Chondrocyte (in vitro differentiated cells): ENCODE measurements at places on chromosomes 4 and X. TPM values are rescaled to one million over a fixed set of nuclear protein-coding genes. Genes with fewer than 3 reads are reported as not detected.

DNA sequence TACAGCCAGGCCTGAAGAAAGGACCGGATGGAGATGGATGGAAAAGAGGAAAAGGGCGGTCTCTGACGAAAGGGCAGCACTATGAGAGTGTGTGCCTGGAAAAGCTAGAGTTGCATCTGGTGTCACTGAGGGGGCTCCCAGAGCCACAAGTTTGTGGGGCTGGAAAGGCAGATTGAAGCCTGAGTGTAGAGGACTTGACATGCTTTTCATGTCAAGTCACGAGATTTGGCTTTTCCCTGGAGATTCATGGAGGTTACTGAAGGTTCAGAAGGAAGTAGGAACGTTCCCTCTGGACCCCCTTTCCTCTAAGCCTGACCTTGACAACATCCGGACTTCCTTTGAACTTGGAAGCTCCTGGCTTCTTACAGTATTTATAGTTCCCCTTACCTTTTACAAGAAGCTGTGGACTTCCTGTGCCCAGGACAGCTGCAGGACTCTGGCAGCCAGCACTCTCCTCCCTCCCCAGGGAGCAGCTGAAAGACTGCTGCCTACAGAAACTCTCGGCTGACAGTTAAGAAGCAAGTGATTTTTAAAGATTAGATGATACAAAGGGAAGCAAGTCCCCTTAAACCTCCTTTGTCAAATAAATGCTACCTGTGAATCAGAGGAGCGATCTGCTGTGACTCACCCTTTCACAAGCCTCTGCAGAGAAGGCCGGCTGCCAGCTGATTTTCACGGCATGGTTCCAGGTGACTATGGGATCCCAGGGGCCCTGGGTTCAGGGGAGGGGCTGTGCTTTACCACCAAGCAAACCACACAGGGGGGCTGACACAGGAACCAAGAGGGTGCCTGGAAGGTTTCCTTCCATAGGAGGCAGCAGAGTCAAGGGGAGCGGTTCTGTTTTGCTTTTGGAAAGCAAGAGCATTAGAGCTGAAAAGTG lies 72.9 kb upstream of the STIM2 start:
- DNase-seq, result no peak

DNA sequence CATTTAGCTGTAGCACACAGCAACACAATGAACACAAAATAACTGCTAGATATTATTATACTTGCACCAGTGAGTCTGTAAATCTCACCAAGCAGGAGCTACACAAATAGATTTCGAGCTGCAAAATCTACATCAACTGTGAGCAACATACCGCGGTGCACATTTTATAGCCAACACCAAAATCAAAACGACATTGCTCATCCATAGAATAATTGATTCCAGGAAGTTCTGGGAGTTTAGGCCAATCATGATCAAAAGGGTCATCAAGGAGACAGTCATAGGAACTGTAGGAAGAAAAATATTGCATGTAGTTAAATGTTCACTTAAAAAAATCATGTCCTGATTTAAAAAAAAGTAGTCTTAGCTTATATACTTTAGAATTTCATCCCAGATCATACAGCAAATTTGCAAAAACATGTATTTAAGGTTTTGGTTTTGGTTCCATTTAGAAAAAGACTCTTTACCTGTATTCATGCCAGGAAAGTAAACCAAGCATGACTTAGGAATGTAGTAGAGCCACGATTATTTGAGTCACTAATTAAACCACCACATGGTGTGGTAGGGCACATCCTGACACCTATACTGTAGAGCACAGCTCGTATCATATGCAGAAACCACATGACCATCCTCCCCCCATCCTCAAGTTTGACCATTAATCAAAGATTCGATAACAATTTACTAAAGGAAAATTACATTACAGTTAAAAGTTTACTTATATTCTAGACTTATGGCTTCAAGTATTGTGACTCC lies 250.4 kb downstream of the ADAMTS3 start:
- DNase-seq, result no peak

- DNase-seq, result no peak
These were observed 45.4 kb upstream of the PAQR3 start for GRCh38 chr4:78984593-78984992.

GRCh38 chrX:55143621-55144020 lies 54.8 kb downstream of the PAGE2 start:
- no peak for DNase-seq

GRCh38 chrX:69127466-69127865 lies 37.8 kb downstream of the PJA1 start:
- DNase-seq, result no peak

GRCh38 chr4:28886934-28887333 lies 1833.2 kb upstream of the PCDH7 start:
- DNase-seq, result no peak

DNA sequence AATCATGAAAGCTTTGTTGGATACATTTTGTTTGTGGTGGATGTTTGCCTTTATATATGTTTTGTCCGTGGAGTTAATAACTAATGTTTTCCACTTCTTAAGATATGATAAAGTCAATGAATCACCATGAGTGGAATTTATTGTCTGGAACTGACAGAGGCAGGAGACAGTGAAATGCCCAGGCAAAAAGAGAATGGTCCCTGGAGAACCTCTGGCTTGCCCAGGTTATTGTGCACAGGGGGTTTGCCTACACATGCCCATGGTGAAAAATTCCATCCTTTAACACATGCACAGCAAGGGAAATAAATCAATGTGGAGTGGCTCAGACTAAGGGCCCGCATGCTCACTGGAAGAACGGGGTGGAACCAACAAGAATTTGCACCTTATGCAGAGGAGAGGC lies 964.3 kb upstream of the GRIA3 start:
- no peak for DNase-seq

- DNase-seq, result peak; percentile 47
These were observed 23.6 kb upstream of the TBC1D14 start for GRCh38 chr4:6885953-6886557.

DNA sequence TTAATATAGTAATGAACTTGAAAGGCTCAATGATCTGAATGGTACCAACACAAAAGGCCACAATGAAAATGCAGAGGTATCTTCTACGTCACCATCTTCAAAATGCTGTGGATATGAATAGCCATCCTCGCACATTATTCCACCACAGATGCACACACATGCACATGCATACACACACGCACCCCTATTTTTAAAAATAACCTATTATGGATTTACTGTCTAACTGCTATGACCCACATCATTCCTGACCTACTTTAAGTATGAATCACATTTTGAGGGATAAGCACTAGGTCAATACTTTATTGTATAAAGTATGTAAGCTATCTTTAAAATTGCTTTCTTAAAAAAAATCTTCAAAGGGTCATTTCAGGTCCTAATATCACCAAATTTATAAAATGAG lies 24.4 kb upstream of the CORIN start:
- no peak for DNase-seq

DNA sequence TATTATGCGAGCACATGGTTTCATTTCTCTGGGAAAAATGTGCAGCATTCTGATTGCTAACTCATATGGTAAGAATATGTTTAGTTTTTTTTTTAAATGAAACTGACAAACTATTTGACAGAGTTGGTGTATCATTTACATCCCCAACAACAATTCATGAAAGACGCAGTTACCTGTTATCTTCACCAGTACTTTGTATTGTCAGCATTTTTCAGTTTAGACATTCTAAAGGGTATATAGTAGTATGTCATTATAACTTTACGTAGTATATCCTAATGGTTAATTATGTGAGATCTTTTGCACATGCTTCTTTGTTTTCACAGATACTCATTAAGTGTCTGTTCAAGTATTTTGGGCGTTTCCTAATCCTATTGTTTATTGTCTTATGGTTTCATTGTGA lies 891.1 kb upstream of the AGA start:
- DNase-seq, result no peak

- no peak for DNase-seq
These were observed 78.3 kb upstream of the ARSJ start for GRCh38 chr4:114057746-114058145.

- DNase-seq, result no peak
These were observed 32.7 kb upstream of the AMBN start for GRCh38 chr4:70559211-70559830.

DNA sequence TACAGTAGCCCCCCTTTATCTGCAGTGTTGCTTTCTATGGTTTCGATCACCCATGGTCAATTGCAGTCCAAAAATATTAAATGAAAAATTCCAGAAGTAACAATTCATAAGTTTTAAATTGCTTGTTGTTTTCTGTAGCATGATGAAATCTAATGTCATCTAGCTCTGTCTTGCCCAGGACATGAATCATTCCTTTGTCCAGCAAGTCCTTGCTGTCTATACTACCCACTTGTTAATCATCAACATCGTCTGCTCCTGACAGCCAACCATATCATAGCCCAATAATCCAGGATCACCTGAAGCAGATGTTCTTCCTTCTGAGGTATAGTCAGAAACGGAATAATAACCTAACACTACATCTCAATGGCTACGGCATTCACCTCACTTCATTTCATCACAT lies 79.8 kb downstream of the ADAMTS3 start:
- DNase-seq, result no peak

DNA sequence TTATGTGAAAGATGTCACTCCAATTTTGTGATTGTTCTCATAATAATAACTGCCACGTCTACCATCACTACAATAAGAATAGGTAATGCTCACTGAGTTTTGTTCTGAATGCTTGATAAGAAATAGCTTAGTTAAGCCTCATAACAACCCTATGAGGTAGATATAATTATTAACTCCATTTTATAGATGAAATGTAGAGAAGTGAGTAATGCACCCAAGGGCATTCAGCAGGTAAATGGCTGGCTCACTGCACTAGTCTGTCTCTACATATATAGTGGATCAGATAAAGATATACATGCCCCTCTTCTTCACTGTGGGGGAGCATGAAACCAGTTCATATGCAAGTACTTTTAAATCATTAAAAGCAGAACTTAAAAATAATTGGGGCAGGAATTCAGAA lies 65.8 kb upstream of the SLC4A4 start:
- no peak for DNase-seq

DNA sequence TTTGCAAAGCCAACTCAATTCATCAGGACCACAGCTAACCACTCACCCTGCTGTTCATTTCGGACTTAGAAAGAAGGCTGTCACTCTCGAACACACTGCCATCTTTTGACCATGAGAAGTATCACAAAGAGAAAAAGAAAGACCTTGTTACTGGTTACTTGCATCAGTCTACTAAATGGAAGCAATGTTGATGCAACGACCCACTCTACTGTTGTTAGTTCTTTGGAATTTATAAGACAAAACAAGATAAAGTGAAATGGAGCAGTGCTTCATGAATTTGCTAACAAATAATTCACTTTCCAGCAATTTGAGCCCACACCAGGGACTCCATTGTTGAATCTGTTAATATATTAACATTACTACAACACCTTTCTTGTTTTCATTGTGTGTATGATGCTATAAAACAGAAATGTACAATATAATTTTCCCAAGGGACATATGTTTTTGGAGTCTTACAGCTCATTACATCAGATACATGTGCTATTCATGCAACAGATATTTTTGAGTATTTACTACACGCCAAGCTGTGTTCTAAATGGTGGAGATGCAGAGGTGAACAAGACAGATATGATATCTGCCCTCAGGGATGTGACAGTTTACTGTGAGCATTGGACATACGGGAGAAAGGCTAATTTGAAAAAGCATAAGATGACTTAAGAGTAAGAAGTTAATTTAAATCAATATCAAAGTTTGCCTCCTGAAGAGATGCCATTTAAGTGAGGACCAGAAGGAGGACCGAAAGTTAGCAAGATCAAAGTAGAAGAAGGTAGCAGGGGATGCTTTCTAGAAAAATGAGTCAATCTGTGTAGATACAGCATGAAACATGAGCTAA lies 87.2 kb downstream of the AREG start:
- no peak for DNase-seq

GRCh38 chrX:155086202-155086840 lies 15.0 kb downstream of the BRCC3 start:
- peak; percentile 85 for DNase-seq

DNA sequence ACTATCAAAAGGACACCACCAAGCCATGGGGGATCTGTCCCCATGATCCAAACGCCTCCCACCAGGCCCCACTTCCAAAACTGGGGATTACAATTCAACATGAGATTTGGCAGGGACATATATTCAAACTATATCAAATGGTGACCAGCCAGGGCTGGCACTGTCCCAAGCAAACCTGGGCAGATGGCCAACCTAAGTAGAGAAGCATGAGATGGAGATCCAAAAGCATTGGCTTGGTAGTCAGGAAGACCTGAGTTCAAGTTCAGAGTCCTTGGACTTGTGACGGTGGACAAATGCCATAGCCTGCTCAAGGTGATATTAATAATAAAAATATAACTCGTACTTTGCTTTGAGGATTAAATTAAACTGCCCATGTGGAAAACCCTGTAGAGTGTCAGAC lies 79.2 kb upstream of the HS3ST1 start:
- no peak for DNase-seq

- DNase-seq, result no peak
These were observed 138.5 kb downstream of the CHRDL1 start for GRCh38 chrX:110657073-110657472.

DNA sequence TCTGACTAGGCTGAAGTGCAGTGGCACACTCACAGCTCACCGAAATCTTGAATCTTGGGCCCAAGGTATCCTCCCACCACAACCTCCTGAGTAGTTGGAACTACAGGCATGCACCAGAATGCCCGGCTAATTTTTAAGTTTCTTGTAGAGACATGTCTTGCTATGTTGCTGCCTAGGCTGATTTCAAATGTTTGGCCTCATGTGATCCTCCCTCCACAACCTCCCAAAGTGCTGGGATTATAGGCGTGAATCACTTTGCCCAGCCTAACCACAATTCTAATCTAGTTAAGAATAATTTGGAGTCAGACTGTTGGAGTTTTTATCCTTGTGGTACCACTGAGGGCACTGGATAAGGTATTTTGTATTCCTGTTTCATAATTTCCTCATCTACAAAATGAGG lies 317.5 kb upstream of the AGA start:
- DNase-seq, result no peak

GRCh38 chr4:162352580-162353107 lies 188.8 kb upstream of the FSTL5 start:
- DNase-seq, result no peak

- DNase-seq, result no peak
These were observed 32.2 kb upstream of the ALG13 start for GRCh38 chrX:111648802-111649201.

HHIP gene
- total RNA-seq, result 28.5 to 38.3 TPM (median 32.4 TPM) in 3 replicates

SPARCL1 gene
- 21.5 to 26.9 TPM (median 26.1 TPM) in 3 replicates for total RNA-seq

GYG2 gene
- total RNA-seq, result 11.7 to 14.1 TPM (median 12.1 TPM) in 3 replicates

SOD3 gene
- total RNA-seq, result 4.2 to 22.9 TPM (median 22.3 TPM) in 3 replicates

ANKRD50 gene
- 47.2 to 54.4 TPM (median 47.8 TPM) in 3 replicates for total RNA-seq

H2BW1 gene
- total RNA-seq, result not detected in 3 replicates

FGFBP1 gene
- not detected in 3 replicates for total RNA-seq

EGF gene
- 0.87 to 1.4 TPM (median 1.3 TPM) in 3 replicates for total RNA-seq

PABPC1L2B gene
- total RNA-seq, result not detected in 3 replicates

AKAP4 gene
- not detected in 3 replicates for total RNA-seq
